Esophagus squamous epithelium (tissue), 5 donors: ENCODE measurements at places on chromosomes 2 and 18. TPM values are rescaled to one million over a fixed set of nuclear protein-coding genes. Genes with fewer than 3 reads are reported as not detected.

- DNase-seq, result no peak
Observed at GRCh38 chr2:160251569-160251968, 51.5 kb upstream of the ITGB6 start.

DNA sequence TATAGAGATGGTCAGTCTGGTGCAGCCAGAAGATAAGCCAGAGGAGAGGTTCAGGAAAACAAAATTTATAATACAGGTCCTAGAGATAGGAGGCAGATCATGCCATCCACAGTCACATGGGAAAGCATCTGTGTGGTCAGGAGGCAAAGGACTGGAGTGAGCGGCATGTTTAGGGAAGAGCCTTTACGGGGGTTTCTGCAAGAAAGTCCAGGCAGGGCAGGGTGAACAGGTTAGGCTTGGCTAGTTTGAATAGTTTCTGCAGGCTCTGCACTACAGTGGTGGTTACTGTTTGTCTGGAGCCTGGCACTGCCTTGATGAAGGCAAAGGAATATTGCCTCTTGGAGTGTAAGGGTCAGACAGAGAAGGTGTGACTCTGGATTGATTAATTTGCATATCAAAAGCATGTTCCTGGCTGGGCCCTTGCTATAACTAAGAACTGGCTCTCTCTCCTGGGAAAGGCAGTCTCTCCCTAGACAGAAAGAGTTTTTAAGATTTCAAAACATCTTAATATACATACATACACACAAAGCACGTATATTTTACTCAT is 1034.7 kb upstream of the CHAC2 start:
- no peak for DNase-seq

- no peak for DNase-seq
Observed at GRCh38 chr2:120179396-120179795, 43.8 kb downstream of the TMEM185B start.

- DNase-seq, result no peak
Observed at GRCh38 chr18:77140439-77141109, 8.0 kb upstream of the MBP start.

GRCh38 chr18:58993260-58993659 is 128.6 kb downstream of the ZNF532 start:
- DNase-seq, result no peak

- DNase-seq, result no peak
Observed at GRCh38 chr2:234761910-234762309, 189.9 kb upstream of the SH3BP4 start.

DNA sequence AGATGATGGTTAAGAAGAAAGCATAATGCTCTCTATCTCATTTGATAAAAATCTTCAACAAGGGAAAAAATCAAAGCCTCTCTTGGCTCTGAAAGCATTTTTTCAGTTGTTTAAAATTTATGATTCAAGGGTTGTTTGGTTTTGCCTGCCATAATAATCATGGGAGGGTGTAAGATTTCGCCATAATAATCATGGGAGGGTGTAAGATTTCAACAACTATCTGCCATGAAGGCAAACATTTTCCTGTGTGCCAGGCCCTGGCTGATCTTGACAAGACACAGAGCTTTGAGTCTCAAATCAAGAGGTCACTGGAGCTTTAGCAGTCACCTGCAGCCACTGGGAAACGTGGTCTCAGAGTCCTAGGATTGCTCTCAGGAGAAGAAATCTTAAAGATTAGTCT is 175.1 kb upstream of the PIEZO2 start:
- DNase-seq, result no peak

DNA sequence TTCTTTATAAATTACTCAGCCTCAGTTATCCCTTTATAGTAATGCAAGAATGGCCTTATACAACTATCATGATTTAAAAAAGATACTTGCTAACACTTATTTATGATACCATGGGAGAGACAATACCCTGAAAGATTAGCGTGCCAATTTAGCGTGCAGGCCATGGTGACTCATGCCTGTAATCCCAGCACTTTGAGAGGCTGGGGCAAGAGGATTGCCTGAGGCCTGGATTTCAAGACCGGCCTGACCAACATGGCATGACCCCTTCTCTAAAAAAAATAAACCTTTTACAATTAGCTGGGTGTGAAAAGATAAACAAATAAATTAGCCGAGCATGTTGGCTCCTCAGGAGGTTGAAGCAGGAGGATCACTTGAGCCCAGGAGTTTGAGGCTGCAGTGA is 493.4 kb upstream of the FSIP2 start:
- DNase-seq, result no peak

DNA sequence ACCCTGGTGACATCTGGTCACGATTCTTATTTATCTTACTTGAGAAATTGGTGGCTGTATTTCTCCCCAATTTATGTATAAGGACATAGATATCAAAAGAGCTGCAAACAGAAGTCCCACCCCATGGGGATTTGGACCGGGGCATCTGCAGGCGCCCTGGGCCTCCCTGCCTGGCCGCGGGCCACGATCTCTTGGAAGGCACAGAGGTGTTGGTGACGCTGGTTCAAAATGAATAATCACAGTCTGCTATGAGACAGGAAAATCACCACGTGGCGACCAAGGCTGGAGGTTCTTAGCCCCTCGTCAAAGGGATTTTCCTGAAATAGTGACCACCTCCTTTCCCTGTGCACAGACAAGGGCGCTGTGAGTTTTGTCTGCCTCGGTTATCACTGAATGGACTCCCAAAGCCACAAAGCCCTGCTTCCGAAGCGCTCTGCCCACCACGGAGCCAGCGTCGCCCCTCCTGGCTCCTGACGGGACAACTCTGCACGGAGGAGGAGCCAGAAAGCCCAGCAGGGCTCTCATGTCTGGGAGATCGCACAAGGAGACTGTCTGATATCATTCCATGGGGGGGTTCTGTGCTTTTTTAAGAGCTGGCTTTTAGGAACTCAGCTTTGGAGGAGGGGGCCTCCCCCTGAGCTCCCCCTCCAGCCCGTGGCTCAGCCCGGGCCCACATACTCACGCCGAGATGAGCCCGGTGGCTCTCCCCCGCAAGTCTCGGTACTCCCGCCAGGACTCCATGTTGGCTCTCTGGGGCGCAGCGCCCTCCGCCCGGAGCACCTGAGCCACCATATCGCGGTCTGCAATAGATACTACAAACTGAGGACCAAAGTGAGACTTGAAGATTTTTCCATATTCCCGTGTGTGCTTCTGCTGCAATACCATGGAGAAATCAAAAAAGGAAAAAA is 14.6 kb downstream of the CYP27C1 start:
- no peak for DNase-seq

- no peak for DNase-seq
Observed at GRCh38 chr18:11047156-11047555, 102.2 kb downstream of the PIEZO2 start.

GRCh38 chr2:43298500-43298899 is 72.1 kb upstream of the ZFP36L2 start:
- DNase-seq, result no peak

DNA sequence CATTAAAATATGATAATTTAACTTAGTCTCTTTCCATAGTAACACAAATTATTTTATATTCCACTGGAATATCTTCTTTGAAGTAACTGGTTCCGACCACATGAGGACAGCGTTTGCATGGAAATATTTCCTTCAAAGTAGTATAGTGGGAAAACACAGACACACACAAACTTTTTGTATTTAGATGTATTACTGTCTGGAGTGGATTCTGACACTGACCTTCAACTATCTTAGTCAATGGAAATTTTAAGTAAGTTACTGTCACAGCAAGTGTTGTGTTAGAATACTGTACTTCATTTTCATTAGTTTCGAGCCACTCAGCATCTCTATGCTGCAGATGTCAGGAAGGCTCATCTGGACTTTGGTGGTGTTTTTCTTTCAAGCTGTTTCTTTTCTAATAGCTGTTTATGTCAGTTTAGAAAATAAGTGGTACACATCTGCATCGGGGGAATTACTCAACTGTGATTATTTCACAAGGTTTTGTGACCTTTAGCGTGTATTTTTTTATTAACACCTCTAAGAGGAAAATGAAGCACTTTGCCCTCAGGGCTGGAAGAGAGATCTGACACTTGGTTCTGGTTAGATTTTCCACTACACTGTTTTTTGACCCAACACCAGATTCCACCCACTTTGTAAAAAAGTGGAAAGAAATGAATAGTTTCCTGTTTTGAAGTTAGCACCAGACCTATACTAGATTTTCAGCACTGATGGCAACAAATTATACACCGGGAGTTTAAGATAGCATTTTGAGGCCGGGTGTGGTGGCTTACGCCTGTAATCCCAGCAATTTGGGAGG is 18.9 kb upstream of the THOC1 start:
- no peak for DNase-seq

DNA sequence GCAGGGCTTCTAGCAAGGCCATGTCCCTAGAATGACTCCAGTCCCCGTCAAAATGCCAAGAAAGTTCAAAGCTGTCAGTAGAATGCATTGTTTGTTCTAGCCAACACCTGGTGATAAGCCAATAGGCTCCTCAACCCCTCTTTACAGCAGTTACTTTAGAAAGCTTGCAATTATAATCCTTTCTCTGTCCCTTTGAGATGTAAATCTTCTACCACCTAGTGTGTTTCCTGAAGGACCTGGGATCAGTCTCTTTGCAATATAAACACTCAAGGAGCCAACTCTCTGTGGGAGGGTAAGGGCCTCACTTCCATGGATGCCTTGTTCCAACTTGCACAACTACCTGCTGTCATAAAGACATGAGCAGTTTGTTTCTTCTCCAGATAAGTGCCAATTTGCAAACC is 301.8 kb downstream of the NBAS start:
- no peak for DNase-seq

DNA sequence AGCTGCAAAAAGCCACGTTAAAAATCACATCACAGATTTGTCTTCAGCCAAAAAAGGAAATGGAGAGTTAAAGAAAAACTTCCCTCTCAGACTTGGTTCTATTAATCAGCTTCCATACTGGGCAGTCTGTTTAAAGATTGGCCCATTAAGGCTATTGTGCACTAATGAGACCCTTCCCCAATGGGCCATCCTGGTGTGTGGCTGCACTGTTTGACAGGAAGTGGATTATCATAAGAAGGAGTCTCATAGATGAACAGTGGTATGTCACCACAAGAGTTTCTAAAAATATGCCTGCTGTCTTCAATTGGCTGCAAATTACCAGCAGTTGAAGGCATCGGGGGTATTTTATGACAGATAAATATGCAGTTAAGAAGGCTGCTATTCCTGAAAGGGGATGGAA is 247.6 kb upstream of the THSD7B start:
- no peak for DNase-seq

DNA sequence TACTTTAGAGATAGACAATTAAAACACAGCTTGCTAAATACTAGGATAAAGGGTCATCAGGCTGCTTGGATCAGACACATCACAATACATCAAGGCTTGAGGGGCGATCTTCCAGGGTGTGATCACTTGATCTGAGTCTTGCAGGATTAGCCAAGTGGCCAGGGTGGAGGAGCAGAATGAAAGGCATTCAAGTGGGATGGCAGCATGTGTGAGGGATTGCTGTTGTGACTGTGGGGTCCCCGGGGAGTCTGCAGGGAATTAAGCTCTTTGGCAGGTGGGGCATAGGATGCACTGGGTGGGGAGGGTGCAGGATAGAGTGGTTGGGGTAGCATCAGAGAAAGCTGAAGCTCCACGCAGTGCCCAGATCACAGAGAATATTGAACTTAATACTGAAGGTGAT is 58.0 kb upstream of the TMEM163 start:
- no peak for DNase-seq

The SIX3 gene
- not detected for total RNA-seq

The ALK gene
- 0.19 TPM for total RNA-seq

The SCYGR2 gene
- not detected for total RNA-seq

The GNLY gene
- 1.2 TPM for total RNA-seq

The TMEM37 gene
- total RNA-seq, result 2.6 TPM

The FANCL gene
- 10.5 TPM for total RNA-seq

The CCDC148 gene
- not detected for total RNA-seq
